ENCODE measurements at places on chromosomes 5 and 9.

- no peak for DNase-seq
Observed at GRCh38 chr5:71955723-71956122, 151.6 kb upstream of the MAP1B start.

- no peak for DNase-seq
Observed at GRCh38 chr9:136327304-136327974, at the start of gene GPSM1. TSS of gene GPSM1 (plus strand) at chr9:136327539. CDS start at chr9:136327696, 157 bp downstream.

GRCh38 chr5:31027721-31028120 lies 165.8 kb upstream of the CDH6 start:
- DNase-seq, result no peak

DNA sequence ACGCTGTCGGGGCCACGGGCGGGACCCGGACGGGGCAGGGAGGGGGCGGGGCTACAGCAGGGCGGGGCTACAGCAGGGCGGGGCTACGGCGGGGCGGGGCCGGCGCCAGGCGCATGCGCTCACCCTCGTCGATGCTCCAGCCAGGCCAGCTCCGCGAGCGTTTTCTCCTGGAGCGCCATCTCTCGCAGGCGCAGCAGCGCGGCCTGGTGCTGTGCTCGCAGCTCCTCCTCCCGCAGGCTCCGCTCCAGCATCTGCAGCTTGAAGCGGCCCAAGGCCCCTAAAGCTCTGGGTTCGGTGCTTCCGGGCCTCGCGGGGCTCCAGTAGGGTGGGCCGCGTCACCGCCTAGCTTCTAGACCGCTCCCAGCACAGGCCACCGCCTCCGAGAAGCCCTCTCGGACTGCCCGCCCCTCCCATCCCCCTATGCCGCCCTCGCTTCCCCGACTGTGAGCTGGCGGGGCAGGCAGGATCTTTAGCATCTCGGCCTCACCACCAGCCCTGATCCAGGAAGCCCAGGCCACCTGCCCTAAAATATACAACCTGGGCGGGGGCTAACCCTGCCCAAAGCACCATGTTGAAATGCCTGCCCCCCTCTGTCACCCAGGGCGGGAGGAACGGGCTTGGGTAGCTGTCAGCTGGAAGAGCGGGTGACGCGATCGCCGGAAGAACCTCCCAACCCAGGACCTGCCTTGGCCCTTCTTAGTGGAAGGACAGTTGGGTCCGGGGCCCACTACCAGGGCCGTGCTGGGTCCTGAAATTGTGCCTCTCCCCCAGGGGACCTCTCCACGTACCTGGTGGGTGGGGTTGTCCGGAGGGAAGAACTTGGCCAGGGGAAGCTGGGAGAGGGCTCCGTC lies 21.9 kb upstream of the QSOX2 start:
- peak; percentile 47 for DNase-seq

- DNase-seq, result no peak
Observed at GRCh38 chr9:93308676-93309075, 124.7 kb downstream of the WNK2 start.

GRCh38 chr5:178108966-178109365 lies 4.4 kb upstream of the N4BP3 start:
- no peak for DNase-seq

GRCh38 chr9:37453827-37454226 lies 11.4 kb downstream of the ZBTB5 start:
- DNase-seq, result no peak

GRCh38 chr9:134123764-134124128 lies 12.1 kb upstream of the WDR5 start:
- no peak for DNase-seq

- DNase-seq, result no peak
Observed at GRCh38 chr5:122844136-122844909, 1.1 kb upstream of the SNX24 start.

DNA sequence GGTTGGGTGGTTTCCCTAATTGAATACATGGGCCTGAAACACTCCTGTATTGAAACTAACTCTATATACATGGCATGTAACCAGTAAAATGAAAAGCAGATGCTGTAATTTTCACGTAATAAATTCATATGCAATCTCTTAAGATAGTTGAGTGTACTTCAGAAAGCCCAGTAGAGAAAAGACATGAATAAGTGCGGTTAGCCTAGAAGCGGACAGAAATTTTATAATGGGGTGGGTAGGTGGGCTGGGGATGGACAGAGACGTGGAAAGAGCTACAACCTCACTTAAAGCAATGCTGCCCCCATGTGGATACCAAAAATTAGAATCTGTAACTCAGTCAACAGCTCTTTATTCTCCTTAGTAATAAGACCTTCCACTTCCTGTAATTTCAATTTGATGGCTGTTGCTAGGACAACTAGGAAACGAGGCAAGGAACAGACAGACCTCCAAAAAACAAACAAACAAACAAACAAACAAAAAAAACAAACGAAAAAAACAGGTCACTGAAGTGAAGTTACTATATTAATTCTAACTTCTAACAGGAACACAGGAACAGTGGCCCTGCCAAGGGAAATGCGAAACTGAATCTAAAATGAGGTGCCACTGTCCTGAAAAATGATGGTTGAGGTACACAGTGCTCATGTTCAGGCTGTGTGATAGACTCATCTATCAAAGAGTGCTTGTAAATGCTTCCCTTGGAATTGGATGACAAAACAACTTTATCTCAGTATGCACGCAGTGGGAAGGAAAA lies 103.4 kb upstream of the GNA14 start:
- no peak for DNase-seq

DNA sequence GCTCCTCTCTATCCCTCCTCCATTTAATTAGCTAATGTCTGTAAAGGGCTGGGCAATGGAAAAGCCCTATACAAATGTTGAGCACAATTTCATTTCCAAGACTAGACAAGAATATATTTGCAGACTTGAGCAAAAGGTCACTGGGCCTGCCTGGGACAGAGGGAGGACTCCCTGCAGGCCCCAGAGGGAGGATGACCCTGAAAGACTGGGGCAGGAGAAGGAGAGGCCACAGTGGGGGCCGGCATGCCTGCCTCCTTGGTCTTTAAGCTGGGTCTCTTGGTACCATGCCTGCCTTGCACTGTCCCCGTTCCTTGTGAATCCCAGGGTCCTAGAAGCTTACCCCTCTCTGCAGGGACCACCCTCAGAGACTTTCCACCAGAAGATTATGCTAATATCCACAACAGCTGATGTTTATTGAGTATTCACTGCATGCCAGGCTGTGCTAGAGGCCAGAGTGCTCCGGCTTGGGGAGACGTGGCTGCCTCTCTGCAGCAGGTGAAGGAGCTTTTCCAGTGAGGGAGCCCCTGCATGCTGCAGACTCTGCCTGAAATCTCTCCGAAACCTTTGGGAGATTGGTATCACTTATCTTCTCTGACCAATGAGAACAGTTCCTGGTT lies 72.7 kb upstream of the HSPA9 start:
- DNase-seq, result no peak

DNA sequence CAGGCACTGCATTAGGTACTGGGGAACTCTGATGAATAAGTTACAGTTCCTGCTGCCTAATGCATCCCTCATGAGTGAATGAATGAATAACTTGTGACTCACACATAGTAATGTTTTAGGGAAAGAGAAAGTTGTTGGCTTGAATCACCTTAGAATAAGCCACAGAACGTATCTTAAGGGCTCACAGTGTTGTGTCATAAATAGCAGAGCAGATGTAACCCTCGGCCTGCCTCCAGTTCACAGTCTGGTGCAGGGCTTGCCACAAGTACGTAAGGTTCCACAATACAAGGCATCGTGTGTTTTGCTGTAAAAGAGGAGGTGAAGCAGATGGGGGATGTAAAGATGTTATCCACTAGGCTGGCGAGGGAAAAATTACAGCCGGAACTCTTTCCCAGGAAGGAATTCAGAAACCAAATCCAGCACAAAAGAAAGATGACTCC lies 218.7 kb downstream of the TRPM3 start:
- DNase-seq, result no peak

GRCh38 chr5:170067574-170068170 lies 38.0 kb upstream of the FOXI1 start:
- DNase-seq, result no peak

DNA sequence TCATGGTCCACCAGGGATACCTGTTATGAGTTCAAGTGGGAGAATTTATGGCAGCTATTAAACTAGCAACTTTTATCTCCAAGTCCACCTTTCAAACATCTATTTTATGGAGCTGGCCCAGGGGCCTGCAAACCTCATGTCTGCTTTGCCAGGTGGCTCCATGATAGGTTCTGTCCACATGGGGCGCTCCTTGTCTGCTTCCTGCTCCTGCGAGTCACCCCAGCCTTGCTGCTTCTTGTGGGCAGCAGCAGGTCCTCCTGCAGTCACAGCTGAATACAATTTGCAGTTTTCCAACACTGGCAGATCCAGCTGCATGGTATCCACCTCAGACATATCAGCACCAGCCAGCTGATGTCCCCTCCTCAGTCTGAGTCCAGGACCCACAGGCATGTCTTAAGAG lies 39.6 kb upstream of the FRRS1L start:
- no peak for DNase-seq

DNA sequence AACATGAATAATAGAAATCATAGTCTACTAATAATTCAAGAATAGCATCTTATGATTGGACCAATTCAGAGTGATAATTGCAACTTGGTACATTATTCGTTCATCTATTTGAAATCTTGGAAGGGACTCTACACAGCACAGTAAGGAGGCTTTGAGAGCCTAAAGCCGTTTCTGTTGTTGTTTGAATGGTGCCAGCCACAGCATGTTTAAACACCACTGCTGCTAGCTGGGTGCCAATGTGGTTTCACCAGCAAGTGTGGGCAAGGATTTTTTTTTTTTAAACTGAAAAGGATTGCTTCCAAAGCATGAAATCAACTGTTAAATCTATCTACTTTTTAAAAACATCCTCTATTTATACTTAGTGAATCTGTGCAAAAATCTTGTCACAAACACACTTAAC lies 253.9 kb upstream of the MAP3K1 start:
- DNase-seq, result no peak

DNA sequence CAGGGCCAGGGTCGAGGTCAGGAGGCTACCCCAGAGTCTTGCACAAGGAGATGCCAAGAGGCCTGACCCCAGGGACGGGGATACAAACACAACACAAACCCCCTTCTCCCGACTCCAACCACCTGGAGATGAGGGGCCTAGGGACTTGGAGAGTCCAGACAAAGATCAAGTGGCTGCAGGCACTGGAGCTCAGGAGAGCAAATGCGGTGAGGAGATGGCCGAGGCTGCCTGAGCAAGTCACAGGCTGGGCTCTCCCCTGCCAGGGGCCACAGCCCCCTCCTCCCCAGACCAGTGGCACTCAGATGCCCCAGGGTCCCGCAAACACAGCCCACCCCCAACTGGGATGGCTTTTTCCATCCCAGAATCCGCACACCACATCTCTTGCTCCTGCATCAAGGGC lies 15.8 kb downstream of the SH3GLB2 start:
- no peak for DNase-seq

DNA sequence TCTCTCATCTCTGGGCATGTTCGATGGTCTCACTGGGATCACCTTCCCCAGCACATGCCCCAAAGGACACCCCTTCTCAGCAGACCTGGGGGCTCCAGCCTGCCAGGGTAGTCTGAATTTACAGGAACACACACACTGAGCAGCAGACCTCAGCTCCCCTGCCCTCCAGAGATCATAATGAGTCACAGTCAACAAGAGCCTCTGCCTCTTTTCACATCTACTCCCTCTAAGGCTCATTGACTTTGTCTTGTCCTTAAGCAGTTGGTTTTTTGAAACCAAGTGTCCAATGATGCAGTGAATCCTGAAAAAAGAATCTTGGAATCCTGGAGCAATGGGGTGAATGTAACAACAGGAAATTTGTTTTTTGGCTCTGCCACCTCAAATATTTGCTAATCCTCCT lies 20.8 kb downstream of the GABBR2 start:
- no peak for DNase-seq

GRCh38 chr5:36770125-36770524 lies 106.4 kb upstream of the NIPBL start:
- no peak for DNase-seq

DNA sequence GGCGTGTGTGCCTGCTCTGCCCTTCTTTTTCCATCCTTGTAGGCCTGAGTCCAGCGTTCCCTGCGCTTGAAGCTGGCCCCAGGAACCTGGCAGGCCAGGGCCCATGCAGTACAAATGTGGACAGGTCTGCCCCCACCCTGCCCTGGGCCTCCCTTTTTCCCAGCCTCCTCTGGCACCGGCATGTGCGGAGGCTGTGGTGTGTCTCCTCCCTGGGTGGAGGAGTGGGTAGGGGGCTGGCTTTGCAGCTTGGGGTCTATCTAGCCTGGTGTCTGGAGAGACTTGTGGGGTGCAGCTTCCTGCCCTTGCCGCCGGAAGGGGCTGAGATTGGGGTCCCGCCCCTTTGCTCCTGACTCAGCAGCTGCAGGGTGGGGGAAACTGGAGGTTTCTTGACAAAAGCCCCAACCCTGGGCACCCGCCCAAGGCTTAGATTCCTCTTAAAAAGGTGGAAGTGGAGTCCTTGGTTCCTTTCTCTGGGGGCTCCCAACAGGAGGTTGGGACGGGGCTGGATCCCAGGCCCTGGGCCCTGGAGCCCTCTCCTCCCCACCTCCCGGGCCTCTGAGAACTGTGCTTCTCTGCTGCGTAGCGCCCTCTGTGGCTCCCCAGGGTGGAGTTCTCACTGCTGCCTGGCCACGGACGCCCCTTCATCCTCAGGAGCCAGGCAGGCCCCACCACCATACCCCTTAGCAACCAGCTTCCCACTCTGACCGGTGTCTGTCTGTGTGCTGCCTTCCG lies 18.0 kb downstream of the RXRA start:
- DNase-seq, result no peak

- no peak for DNase-seq
Observed at GRCh38 chr9:20526500-20527319, 95.6 kb downstream of the MLLT3 start.

DNA sequence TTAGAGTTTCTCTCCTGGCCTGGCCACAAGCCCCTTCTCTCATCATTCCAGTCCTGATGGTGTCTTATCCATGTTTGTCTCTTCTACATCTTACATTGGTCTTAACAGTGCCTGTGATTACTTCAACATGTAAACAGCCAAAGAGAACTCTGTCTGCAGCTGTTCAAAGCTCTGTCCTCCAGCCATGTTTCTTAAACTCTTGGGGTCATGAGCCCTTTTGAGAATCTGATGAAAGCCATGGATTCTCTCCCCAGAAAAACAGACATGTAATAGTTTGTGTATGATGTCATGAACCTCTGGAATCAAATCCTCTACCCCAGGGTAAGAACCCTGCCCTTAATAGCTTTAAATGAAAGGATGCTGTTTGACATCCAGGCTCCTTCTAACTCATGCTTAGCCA lies 30.1 kb downstream of the MAMDC2 start:
- no peak for DNase-seq

GRCh38 chr9:116580853-116581252 lies 106.3 kb upstream of the TRIM32 start:
- DNase-seq, result no peak

- DNase-seq, result no peak
Observed at GRCh38 chr5:58202941-58203444, 256.9 kb downstream of the PLK2 start.

- DNase-seq, result no peak
Observed at GRCh38 chr5:133331941-133332340, 280.1 kb downstream of the HSPA4 start.

GRCh38 chr9:135698767-135699166 lies 514 bp downstream of the SOHLH1 start:
- DNase-seq, result no peak

GRCh38 chr9:127263664-127264063 lies 910 bp upstream of the GARNL3 start:
- DNase-seq, result no peak

GRCh38 chr9:70761139-70761670 lies 346.7 kb upstream of the KLF9 start:
- DNase-seq, result no peak

Measured in GOT3 (cell line).